NCI-H345 (cell line): ENCODE measurements at places on chromosomes 6 and 20.
A peak's percentile ranks its signal among the peaks of the same experiment; 100 is the strongest.

DNA sequence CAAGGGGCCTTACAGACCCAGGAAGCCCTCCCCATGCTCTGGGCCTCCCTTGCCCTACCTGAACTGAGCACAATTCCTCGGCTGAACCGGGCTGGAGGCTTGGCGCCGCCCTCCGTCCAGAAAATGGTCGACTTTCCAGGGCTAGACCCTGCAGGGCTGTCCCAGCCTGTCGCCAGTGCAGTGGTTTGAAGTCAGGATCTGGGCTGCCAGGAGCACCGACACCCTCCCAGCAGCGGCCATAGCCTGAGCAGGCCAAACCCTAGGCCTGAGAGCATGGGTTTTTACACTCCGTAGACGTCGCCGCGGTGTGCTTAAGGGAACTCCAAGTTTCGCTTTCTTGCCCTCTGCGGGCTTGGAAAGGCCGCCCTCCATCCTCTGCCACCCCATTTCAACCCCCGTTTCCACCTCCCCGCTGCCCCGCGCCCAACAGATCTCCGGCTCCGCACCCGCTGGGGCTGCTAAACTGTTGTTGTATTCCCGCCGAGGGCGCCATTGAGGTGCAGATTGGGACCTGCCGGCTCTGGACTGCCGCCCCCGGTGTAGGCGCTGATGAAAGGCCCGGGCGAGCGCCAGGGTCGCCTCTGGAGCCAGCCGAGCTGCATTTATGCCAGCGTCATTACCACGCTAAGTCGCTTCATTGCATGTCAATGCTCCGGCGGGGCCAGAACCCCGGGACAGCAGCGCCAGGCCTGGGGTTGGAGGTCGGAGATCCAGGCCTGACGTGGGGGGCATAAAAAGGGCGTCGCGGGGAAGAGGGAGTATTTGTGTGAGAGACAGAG lies 2.2 kb upstream of the TFAP2A start:
- no peak for DNase-seq

- no peak for DNase-seq
These were observed 59.7 kb downstream of the YTHDF1 start for GRCh38 chr20:63156221-63156671.

GRCh38 chr6:165922309-165922794 lies 245.3 kb downstream of the TBXT start:
- DNase-seq: no peak

DNA sequence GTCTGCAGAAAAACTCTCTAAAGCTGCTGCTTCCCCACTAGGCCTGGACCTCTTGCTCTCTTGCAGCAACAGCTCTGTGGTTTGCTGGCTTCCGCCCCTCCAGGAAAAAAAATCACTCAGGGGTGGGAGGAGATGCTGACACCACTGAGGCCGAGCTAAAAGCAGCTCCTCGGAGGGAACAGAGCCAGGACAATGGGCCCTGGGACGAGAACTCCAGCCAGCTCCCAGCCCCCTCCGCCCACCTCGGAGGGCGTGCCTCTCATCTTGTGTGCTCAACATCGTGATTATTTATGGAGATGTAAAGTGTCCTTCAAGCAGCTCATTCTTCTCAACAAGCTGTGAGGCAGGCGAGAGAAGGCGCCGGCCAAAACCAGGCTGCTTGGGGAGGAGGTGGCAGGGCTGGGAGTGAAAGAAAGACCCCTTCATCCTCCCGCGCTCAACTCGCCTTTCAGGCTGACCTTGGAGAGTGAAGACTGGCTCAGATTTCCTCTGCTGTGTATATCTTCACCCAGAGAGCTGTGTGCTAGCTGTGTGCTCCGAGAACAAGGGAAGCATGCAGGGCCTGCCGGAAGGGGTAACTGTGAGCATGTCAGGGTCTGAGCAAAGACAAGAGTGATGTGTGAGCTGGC lies 53.5 kb upstream of the LRFN2 start:
- DNase-seq: peak; percentile 29

- DNase-seq: no peak
These were observed 7.7 kb downstream of the PHIP start for GRCh38 chr6:79070206-79070825.

- no peak for DNase-seq
These were observed 6.2 kb downstream of the DYNLT1 start for GRCh38 chr6:158638324-158638854.

DNA sequence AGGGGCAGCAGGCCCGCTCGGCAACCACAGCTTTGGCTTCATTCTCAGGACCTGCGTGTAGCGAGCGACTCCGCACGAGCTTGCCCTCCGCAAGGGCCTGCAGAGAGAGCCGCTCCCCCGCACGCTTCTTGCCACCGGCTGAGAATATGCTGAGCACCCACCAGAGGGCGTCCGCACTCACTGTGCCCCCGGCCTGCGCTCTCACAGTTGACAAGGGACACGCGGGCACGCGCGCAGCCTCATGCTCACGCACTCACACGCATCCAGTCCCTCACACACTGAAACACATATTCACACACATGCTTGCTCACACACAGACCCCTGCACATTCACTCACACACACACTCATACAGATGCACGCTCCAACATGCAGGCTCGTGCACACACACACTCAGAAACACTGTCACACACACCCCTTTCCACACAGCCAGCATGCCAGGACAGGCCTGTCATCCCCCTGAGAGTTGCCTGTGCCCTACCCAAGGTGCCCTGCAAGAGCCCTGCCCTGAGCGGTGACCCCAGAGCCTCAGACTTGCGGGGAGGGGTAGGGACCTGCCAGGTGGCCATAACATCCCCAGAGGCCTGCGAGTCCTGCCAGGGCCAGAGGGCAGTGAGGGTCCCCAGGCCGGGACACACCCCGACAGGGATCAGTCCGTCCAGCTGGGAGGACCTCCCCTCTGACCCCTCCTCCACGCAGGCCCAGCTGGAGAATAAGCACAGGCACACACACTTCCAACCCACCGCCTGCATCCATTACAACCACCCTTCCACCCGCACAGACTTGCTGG lies 174.1 kb downstream of the BMP7 start:
- peak; percentile 73 for DNase-seq
